Ascending aorta (tissue), 2 donors: ENCODE measurements at places on chromosomes 13 and 19.

GRCh38 chr13:73299787-73300186 is 241.0 kb downstream of the KLF5 start:
- no peak for DNase-seq

GRCh38 chr13:44869167-44869566 is 120.1 kb downstream of the NUFIP1 start:
- no peak for DNase-seq

- DNase-seq = no peak
These were observed 156.0 kb downstream of the KCTD12 start for GRCh38 chr13:76730220-76730619.

DNA sequence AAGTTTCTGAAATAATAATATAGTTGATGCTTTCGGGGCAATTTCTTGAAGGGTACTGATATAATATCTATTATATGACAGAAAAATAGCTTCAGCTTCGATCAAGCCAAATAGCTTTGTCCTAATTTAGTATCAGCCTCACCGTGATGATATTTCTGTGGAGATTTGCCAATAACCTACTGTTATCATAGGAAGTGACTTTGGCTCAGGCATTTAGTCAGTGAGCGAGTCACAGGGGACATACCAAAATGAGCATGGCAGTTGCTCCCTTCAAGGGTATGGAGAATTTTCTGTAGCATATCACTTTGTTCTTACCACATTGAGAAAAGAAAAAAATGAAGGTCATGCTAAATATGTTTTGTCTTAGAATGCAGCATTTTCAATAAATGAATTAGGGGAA is 767.6 kb upstream of the SLITRK1 start:
- DNase-seq = no peak

DNA sequence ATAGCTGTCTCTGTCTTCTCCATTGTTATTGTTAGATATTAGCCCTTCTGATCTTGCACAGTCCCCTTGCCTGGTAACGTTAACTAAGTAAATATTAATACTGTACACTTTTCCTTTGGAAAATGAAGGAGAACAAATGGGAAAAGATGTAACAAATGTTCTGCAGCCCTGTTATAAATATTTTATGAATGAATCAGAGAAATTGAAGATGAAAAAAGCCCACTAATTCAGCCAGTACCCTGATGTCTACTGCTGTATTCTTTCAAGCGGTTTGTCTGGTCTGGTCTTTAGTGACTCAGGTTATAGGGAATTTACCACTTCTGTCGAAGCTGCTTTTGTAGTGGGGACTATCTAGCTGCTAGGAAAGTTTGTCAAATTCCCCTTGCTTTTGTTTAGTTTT is 121.0 kb downstream of the COG6 start:
- DNase-seq = no peak

GRCh38 chr19:3098515-3099346 is 4.6 kb downstream of the GNA11 start:
- DNase-seq = peak; percentile 79

GRCh38 chr19:36028313-36029041 is 4.2 kb downstream of the CLIP3 start:
- no peak for DNase-seq
